ENCODE measurements at places on chromosomes 2 and 18. TPM values are rescaled to one million over a fixed set of nuclear protein-coding genes. Genes with fewer than 3 reads are reported as not detected.

Gene ITM2C
- 114 TPM for total RNA-seq

GRCh38 chr2:3498783-3499394 is 20.4 kb downstream of the ADI1 start:
- DNase-seq = no peak

- DNase-seq = no peak
Measured at GRCh38 chr2:127362971-127363370, 24.8 kb downstream of the MAP3K2 start.

Gene NAGK
- 185 TPM for total RNA-seq

DNA sequence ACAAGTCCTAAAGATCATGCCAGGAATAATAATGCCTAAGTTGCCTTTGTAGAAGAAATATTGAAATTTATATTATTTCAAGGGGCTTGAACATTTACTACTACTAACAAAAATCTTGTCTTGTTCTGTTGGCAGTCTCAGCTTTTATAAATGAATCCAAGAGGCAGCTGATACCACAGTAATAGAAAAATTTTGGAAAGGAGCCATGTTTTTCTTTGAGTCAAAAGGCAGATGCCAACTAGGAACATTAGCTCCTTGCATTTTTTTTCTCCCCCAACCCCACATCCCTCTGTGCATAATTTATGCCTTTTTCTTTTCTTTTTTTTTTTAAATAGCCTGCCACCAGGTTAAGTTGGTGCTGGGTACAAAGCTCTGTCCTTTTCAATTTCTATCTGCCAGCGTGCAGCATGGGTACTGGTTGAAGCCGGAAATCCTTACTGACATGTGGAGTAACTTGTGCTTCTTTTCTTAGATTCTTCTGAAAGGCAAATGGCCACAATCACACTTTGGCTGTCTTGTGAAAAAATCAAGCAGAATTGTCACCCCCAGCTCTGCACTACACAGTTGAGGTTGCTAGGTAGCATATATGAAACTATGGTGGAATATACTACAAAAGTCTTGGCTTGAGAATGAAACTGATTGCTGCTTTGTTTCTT is 98.8 kb downstream of the RHBDD1 start:
- DNase-seq = no peak

Gene SYT4
- total RNA-seq = not detected

DNA sequence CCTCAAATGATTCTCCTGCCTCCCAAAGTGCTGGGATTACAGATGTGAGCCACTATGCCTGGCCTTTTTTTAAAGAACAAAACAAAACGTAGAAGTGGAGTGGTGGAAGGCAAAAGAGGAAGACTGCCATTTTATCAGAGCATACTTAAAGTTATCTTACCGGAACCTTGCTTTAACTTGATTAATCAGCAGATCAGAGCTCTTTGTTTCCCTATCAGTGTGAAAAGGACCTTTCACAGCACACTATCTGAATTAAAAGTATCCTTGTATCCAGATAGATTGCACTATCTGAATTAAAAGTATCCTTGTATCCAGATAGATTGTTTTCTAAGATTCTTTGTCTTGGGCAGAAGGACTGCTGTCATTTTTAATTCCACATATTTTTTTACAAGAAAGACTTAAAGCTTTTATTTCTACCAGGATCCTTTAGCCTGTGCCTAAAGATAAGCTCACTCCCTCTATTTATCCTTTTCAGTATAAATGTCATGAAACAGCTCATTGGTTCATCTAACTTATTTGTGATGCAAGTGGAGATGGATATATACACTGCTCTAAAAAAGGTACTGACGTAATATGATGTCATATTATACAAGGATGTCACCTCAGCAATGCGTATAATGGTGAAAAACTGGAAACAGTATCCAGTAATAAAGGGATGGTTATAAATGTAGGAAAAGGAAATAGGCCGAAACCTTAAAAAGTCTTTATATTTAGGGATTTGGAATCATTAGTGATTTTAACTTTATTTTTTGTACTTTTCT is 17.8 kb downstream of the GMCL1 start:
- no peak for DNase-seq

DNA sequence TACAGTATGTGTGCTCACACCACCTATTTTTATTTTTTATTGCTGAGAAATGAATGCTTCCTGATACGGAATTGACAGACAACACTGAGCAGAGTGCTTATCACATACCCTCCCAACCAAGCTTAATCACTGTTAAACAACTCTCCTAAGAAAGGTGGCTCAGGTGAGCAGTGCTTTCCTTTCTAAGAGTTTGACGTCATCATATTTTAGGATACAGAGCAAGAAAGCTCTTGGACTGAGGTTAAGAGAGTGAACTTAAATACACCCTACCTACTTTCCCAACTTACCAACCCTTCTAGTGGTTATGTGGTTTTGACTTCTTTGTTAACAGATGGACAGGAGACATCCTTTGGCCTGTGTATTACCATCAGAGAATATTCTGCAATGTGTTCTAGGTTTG is 101.2 kb downstream of the NRXN1 start:
- DNase-seq = no peak

Gene ATP6V1B1
- 3.9 TPM for total RNA-seq

Gene SLC9A4
- total RNA-seq = not detected

Gene MYO5B
- total RNA-seq = 0.97 TPM

DNA sequence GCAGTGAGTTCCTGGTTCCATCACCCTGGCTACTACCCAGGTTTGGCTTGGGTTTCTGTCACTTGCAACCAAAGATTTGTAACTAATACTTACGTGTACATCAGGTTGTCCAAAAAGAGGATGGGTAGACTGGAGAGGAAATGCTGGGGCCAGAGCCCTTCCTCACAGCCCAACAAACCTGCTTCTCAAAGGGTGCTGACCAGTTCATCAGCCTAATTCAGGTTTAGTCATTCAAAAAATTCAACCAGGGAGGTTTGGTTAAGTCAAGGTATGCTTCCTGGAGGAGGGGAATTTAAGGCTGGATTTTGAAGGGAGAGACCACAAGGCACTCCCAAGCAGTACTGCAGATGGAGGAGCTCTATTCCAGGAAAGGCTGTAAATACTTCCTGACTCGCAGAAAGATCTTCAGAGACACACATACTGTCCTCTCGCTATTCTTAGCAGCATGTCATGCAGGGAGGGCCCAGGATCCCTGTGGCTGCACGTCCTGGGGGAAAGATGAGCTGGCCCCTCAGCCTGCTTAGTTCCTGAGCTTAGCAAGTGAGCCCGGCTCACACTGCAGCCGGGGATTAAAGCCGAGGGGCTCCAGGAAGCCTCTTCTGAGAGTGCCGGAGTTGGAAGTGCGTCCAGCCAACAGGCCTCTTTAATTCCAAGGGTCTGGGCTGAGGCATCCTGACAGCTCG is 40.0 kb upstream of the BIN1 start:
- no peak for DNase-seq

DNA sequence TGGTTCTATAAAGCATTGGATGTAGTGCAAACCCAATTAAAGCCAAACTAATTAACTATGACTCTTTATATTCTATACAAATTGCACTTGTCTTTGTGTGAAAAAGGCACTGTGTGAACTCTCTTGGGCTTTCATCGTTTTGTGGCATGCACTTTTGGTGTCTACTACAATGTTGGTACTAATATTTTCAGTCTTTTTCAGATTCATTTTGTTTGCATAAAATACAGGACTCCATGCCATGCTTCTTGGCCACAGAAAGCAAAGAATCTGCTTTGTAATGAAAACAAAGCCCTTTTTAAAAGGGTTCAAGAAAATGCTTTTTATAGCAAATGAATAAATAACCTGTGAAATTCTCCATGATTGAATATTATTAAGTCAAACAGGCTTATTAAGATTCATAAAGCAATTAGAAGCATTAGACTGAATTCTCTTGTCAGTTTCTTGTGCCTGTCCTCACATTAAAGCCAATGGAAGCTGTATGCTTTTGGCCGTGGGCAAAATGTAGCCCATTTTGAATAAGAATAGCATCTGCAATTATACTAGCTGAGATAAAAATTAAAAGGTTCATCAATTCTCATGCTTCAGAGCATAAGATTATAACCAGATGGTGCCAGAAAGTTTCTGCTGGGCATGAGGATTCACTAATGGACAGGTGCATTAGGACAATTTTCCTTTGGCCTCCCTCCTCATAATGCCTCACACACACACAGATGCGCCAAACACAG is 1665.2 kb downstream of the SUCLG1 start:
- DNase-seq = no peak

DNA sequence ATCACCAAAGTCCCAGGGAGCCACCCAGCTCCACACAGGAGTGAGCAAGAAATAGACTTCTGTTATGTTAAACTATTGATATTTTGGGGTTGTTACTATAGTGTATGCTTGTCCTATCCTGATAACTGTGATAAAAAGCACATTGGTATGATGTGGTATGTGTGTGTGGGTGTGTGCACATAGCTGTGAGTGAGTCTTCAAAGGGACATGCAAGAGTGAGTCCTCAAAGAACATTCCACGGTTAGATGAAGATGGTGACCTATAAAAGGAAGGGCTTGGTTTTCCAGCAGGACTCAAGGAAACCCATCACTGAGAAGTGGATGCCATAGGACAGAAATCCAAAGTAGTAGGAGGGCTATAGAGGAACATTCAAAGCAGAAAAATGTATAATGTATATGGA is 342.9 kb downstream of the TSN start:
- no peak for DNase-seq

DNA sequence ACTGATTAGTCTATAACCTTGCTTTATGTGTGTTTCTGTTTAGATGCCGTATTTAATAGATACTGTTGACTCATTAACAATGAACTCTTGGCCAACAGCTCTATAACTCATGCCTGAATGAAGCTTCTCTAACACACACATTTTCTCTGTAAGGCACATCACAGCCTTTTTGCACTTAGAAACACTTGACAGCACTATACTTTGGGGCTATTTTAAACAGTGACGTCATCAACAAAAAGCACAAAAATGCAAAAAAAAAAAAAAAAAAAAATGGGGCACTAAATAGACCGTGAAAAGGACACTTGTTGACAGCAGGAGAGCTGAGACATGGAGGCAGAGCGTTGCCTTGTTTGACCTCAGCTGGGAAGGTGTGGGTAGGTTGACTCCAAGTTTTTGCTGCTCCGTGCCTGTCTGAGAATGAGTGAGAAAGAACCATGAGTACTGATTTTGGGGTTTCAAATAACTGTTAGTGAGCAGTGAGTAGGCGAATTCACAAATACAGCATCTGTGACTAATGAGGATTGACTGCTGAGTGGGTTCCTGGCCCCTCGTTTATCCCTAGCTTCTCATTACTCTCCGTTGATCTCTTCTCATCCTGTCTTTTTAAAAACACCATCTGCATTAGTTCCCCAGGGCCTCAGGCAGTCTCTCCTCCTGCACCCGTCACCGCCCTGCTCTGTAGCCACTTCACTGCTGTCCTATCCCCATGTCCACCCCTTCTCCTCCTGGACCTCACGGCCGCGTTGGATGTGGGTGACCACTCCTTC is 24.4 kb downstream of the SPP2 start:
- no peak for DNase-seq

DNA sequence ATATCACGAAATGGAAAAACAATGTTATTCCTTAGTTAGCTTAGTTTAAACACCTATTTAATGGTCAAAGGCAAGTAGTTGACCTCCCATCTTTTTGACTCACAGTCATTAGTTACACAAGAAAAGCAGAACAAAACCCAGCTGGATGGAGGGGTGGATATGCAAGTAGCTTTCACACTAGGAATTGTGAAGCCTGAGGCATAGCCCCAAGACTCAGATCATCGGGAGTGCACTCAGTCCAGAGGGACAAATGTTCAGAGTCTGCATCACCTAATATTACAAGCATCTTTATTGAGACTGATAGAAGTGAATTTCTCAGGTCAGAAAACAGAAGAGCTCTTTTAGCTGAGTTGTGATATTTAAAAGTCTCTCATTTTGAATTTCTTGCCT is 15.5 kb upstream of the CPS1 start:
- DNase-seq = no peak

DNA sequence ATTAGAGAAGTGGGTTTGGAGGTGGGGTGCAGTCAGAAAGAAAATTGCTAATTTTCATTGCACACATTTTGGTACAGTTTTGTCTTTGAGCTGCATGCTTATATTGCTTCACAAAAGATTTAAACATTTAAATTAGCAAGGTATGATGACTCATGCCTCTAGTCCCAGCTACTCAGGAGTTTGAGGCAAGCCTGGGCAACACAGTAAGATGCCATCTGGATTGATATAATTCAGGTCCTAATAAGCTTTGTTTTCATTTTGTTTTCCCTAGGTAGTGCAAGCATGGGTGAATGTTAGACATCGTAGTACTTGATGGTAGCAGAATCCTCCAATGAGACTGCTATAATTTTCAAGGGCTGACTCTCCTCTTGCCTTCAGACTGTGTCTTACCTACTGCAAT is 396.7 kb upstream of the RGPD4 start:
- no peak for DNase-seq

DNA sequence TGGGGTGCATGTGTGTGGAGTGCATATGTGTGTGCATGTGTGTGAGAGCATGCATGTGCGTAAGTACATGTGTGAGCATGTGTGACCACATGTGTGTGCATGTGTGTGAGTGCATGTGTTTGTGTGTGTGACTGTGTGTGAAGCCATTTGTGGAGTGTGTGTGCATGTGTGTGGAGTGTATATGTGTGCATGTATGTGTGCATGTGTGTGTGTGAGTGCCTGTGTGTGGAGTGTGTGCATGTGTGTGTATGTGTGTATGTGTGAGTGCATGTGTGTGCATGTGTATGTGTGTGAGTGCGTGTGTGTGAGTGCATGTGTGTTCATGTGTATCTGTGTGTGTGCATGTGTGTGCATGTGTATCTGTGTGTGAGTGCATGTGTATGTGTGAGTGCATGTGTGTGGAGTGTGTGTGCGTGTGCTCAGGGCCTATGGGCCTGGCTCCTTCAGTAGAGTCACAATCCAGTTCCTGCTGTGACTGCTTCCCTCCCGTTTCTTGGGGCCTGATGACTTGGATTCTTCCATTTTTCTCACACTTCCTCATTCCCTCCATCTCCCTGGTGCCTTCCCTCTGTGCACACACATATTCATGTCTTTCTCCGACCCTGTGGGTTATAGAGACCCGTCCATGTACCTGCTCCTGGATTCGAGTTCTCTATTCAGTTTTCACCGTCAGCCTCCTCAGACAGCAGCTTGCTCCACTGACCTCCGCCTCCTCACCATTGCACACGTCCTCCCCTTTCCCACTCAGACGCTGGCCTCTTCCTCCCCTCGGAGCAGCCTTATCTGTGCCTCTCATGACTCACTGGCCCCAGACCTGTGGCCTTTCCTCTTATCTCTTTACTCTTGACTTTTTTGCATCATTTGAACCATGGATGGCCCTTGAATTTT is 25.2 kb downstream of the TOGARAM2 start:
- no peak for DNase-seq
